ENCODE measurements at places on chromosomes 12 and 14.

GRCh38 chr12:109120095-109120494 is 3.7 kb downstream of the ACACB start:
- no peak for DNase-seq

GRCh38 chr14:54931101-54931500 is 28.5 kb upstream of the GCH1 start:
- DNase-seq: no peak

DNA sequence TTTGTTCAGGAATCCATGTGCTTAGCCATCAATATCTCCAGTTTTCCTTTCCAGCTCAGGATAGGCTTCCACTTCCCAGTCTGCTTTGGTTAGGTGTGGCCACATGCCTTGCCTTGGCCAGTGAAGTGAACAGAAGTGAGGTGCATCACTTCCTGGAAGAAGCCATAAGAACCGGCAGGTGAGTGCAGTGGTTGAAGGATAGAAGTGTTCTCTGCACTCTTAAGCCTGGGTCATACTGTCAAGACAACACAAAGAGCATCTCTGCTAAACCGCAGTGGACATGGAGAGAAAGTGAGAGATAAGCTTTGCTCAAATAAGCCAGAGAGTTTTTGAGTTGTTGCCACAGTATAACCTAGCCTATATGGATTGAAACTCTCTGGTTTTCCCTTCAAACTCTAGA is 11.4 kb downstream of the GNG2 start:
- peak; percentile 64 for DNase-seq

DNA sequence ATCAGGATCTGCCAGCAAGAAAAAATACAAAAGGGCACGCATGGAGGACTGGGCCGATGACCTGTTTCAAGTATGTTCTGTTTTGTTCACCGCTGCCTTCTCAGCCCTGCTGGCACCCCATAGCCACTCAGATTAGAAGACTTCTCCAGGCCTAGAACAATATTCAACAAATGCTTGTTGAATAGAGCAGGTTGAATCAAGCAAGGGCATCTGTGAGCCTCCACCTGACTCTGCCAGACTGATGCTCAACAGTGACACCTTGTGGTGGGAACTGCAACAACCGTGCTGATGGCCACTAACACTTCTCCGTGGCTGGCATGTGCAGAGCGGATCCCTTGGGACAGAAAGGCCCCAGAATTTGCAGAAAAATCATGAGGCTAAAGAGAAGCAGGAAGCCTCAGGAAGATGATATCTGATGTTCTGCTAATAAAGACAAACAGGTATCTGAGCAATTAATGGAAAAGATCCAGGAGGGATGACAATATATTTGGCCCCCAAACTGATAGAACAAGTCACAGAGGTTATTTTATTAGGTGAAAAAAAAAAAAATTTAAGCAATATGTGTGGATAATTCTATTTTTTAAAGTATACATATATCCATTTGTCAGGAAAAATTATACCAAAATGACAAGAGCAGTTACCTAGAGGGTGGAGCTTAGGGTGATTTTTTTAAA is 114.3 kb downstream of the KSR2 start:
- DNase-seq: no peak
